ENCODE measurements at places on chromosomes 4 and X.

GRCh38 chr4:26288355-26288909 lies 32.4 kb upstream of the RBPJ start:
- DNase-seq, result peak; percentile 91

- DNase-seq, result no peak
These were observed 13.3 kb downstream of the PARM1 start for GRCh38 chr4:74946196-74946595.

DNA sequence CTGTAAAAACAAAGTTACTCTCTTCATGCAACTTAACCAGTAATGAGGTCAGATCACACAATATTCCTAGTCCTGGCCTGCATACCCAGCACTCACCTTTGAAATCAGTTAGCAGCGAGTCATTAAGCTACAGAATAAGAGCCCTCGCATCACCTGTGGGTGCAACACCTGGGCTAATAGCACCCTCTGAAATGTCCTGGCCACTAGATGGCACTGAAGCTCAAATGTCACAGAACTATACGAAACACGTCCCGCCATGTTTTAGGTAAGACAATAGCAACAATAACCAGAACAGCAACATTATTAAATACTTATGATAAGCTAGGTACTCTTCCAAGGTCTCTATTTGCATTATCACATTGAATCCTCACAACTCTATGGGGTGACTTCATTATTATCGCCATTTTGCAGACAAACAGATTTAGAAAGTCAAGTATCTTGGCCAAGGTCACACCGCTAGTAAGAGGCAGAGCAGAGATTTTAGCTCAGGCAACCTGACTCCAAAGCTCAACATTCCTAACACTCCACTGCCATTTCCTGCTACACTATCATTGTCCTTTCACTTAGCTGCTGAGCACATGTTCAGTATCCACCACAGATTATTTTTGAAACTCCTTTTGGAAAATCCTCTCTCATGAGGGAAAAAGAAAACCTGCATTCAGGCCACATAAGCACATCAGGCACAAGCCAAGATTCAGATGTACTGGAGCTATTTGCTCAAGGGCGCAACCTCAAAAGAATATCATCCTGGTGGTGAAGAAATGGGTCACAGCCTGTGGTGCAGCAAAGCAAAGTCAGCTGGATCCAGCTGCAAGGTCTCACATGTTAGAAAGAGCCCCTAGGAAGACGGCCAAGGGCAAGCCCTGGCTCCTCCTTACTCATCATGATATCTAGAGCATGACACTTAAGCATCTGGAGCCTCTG lies 59.5 kb upstream of the KDR start:
- peak; percentile 26 for DNase-seq

DNA sequence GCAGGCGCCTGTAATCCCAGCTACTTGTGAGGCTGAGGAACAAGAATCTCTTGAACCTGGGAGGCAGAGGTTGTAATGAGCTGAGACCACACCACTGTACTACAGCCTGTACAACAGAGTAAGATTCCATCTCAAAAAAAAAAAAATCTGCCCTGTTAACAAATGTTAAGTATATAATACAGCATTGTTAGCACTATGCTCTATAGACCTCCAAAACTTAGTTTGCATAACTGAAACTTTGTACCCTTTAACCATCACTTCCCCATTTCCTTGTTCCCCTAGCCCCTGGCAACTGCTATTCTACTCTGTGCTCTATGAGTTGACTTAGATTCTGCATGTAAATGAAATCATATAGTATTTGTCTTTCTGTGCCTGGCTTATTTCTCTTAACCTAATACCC lies 76.7 kb downstream of the TAB3 start:
- DNase-seq, result no peak

DNA sequence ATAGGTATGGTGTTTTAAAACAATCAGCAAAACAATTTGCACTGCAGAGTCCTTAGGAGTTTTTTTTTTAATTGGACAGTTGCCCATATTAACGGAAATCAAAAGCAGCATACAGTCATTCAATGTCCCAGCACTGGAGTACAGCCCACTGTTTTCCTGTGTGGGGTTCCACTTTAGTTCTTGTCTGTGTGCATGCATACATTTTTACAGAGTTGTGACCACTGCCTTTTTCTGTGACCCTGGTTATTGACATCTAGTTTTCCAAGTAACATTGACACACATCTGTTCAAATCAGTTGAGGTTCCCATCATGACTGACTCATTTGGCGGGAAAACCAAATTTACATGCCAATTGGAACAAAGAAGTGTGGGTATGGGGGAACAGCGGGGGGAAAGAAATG lies 83.3 kb downstream of the HPRT1 start:
- no peak for DNase-seq

DNA sequence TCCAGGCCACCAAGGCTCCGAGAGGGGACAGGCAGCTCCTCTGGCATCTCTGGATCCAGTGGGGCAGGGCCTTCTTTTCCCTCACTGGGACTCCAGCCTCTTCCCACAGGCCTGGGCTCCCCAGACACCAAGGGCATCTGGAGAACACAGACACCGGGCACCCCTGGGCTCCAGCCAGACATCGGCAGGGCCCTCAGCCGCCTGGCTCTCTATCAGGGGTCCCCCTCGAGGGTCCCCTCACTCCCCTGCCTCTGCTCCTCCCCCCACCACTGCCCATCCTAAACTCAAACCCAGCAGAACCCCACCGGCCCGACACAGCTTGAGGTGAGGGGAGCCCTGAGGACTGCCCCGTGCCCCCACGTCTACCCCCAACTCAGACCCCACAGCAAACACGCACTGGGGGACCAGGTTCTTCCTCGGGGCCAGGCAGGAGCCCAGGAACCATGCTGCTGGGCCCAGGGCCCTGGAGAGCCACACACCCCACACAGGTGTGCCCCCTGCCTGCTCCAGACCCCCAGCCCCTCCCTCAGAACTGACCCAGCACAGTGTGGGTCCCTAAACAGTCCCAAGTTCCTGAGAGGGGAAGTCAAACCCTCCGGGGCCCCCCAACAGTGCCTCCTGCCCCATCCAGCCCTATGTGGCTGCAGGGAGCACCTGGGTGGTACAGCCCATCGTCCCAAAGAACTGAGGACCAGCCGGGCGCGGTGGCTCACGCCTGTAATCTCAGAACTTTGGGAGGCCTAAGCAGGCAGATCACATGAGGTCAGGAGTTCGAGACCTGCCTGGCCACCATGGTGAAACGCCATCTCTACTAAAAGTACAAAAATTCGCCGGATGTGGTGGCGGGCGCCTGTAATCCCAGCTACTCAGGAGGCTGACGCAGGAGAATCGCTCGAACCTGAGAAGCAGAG lies 86.8 kb downstream of the FAM53A start:
- DNase-seq, result no peak

DNA sequence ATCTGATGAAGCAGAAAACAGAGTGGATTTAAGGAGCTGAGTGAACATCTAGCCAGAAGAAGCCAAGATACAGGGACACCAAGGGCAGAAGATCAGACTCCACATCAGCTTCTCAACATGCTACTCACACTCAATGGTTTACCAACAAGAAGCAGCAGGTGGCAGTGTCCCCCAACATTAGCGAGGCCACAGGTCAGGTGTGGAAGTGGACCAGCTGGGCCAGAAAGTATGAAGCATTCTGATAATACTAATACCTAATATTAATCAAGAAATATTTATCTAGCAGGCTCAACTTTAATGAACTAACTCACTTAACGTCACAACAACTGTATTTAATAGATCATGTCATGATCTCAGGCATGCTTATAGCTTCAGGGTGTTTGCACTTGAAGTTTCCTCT lies 73.4 kb upstream of the TTC29 start:
- peak; percentile 50 for DNase-seq

DNA sequence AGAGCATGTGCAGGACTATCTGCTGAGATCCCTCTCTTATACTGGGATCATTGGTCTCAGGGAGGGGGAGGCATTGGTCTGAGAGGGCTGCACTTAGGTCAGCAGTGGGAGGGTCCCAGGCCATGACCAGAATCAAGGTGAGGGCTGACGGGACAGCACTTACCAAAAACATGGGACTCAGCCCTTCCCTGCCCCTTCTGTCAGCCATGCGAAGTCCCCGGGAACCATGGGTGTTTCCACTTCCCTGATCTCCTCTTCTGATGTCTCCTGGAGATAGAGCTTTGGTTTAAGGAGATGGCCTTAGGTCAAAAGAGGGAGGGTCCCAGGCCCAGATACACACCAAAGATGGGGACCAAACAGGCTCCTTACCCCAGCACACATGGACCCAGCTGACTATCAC lies 12.9 kb upstream of the HSFX1 start:
- DNase-seq, result no peak

- DNase-seq, result no peak
These were observed 4.3 kb upstream of the DCHS2 start for GRCh38 chr4:154495867-154496266.

GRCh38 chrX:28582511-28582910 lies 4.7 kb upstream of the IL1RAPL1 start:
- DNase-seq, result no peak

GRCh38 chr4:32840461-32841189 lies 2120.5 kb downstream of the PCDH7 start:
- no peak for DNase-seq

DNA sequence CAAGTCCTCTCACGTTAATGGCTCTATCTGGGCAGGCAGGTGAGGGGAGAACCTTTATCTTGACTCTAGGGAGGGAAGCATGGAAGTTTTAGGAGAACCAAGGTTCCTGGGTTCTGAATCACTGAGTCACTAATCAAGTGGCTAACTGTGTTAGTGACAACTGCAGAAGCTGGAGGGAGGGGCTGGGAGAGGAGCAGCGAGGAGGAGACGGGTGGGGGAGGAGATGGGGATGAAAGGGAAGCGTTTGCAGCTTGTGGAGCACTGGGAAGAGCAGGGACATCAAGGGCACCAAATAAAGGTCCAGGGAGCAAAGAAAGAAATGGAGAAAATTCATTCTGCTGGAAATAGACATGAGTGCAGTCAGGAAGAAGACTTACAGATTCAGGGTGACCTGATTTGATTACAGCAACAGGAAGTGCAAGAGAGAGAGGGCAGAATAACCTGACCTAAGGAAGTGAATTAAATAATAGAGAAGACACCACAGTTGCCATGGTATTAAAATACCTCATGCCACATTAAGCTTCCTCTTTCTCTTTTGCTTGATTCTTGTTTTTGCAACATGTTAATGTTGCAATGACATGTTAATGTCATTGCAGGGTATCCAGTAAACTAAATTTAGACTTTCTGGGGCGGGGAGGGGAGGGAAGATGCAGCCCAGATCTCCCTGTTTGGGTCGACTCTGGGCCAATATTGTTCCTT lies 4.5 kb upstream of the SETD7 start:
- DNase-seq, result peak; percentile 28

DNA sequence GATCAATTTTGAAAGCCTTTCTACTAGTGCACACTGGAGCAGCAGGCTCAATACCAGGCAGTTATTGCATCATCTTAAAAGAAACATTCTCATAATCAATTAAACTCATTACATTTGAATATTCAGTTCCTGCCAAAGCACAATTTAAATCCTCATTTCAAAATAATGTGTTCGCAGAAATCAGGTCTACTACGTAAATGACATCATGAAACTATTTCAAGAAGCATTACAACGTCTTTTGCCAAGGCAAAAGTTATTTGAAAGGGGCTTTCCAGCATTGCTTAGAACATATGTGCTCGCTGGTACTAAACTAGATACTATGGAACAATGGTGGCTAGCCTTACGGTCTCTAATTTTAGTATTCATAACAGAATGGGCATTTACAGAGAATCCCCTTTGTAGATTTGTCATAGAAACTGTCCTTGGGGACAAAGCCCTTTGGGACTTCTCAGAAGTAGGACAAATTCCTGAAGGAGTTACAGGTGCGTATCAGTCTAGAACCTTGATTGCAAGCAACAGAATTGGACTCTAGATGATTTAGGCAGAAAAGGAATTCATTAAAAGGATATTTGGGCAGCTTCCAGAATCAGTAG lies 27.6 kb upstream of the HUWE1 start:
- DNase-seq, result peak; percentile 81

DNA sequence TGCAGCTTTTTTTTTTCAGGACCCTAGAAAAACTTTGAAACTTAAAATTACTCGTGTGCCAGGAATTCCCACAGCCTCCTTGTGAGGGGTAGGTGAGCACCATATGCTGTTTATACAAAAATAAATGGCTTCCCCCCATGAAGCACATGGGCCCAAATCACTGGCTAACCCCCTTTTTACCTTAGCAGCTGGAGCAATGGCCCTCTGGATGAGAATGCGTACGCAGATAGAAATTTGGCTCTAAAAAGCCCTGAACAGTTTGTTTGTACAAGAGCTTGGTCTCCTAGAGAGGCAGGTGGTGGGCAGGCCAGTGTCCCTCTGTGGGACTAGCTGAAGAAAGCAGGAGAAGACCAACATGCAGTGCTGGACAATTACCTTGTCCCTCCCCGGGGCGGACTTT lies 76.5 kb downstream of the SLC9A6 start:
- DNase-seq, result no peak

GRCh38 chr4:153153339-153153871 lies 50.8 kb upstream of the TRIM2 start:
- DNase-seq, result peak; percentile 82

GRCh38 chr4:79471309-79471708 lies 63.3 kb upstream of the GK2 start:
- DNase-seq, result no peak

GRCh38 chr4:177546745-177547144 lies 104.5 kb upstream of the AGA start:
- no peak for DNase-seq

GRCh38 chrX:100915562-100915961 lies 13.2 kb downstream of the XKRX start:
- no peak for DNase-seq

DNA sequence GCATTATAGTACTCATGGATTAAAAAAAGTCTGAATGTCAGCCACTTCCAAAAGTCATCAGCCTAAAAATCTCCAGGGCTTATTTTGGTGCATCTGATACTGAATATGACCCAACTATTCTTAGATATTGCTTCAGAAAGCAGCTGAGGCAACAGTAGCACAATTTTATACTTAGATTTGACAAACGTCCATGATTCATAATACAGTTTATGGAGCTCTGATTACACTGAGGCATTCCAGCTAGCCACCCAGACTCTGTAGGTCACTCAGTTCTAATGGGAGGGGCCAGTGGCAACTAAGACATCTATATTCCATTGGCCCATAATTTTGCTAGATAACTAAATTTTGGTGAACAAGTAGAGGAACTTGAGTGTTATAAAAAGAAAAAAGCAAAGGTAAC lies 10.3 kb downstream of the SPATA4 start:
- no peak for DNase-seq

- DNase-seq, result no peak
These were observed 17.2 kb upstream of the USP27X start for GRCh38 chrX:49862093-49862492.

- no peak for DNase-seq
These were observed 627.1 kb upstream of the AADAT start for GRCh38 chr4:170716868-170717267.

DNA sequence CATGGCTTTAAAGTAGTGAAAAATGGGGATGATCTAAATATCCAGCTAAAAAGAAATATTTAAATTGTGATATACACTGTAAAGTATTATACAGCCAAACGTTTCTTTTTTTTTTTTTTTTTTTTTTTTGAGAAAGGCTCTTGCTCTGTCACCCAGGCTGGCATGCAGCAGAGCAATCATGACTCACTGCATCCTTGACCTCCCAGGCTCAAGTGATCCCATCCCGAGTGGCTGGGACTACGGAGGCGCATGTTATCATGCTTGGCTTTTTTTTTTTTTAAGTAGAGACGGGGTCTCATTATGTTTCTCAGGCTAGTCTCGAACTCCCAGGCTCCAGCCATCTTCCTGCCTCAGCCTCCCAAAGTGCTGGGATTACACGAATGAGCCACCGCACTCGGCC lies 17.1 kb downstream of the SMIM14 start:
- DNase-seq, result no peak

- DNase-seq, result peak; percentile 3
These were observed 575 bp downstream of the RCHY1 start for GRCh38 chr4:75513526-75514130.

GRCh38 chrX:71637253-71637618 lies 18.9 kb upstream of the CXCR3 start:
- no peak for DNase-seq

GRCh38 chr4:126633306-126633705 lies 999.5 kb upstream of the INTU start:
- no peak for DNase-seq

All from activated CD4-positive, alpha-beta T cell treated with anti-CD3 and anti-CD28 coated beads, Interleukin-10, Interleukin-2, amounts not matched to agents 100 ng/mL and 50 ng/mL, durations not matched to agents 16 hours and 8 hours (primary cell).